ENCODE measurements at places on chromosomes 12 and 14.
A peak's percentile ranks its signal among the peaks of the same experiment; 100 is the strongest.

DNA sequence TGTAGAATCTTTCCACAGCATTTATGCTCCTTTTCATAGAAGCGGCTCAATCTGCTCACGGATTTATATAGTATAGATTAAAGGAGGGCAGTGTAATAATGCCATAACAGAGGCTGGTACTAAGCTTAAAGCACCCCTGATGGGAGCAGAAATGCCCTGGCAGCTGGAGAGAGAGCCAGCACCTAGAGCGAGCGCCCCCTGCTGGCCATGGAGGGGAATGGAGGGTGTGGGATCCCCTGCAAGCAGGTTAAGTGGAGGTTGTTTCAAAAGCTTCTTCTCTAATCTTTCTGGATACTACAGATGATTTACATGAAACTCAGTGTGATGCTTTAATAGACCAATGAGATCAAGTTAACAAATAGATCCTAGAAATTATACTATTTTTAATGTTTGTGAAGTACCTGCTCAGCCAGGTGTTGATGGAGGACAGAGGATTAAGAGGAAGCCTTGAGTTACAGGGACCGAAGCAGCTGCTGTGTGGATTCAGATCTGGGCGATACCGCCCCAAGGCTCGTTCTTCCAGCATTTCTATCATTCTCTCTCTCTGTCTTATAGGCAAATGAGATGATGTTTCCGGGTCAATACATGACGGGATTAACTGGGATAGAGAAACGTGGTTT lies 1519.3 kb upstream of the TMEM132C start:
- DNase-seq = no peak

DNA sequence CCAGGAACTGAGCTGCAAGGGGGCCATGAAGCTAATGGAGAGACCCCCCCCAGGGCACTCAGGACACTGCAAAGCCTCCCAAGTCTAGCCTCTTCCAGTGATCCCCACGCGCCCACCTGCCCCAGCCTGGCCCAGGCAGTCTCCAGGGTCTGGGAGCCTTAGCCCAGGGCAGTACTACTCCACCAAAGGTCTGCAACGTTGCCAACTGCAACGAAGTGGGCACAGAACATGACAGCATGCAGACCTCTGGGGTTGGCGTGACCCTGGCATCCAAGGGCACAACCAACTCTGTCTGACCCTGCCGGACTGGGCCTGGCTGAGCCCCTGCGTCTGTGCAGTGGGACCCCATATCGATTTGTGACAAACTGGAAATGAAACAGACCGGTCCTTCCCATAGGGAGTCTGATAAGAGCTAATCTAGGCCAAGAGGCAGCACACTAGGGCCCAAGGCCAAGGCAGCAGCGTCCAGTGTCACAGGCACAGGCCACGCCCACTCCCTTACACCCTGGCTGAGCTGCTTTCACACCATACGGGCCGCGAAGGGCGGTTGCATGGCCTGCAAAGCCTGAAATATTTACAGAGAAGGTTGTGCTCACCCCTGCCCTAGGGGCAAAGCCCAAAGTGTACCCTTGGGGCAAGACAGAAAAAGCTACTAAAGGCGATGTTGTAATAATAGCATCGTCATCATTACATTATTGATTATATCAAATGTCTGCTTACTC lies 76.7 kb downstream of the NCOR2 start:
- no peak for DNase-seq

DNA sequence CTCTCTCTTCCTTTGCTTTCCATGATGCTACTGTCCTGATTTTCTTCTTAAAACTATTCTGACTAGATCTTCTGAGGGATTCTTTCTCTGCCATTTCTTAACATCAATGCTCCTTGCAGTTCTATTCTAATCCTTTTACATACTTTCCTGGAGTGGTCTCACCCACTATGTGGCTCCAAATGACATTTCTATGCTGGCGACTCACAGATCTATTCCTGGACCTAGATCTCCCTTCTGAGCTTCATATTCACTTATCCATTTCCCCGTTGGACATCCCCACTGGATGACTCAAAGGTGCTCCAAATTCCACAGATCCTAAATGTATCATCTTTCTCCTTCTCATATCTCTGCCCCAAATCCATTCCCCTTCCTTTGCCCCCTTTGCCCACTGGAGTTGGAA lies 4.1 kb downstream of the TEP1 start:
- DNase-seq = no peak

- DNase-seq = peak; percentile 62
Observed at GRCh38 chr14:24332268-24332993, 2.4 kb downstream of the ADCY4 start.

DNA sequence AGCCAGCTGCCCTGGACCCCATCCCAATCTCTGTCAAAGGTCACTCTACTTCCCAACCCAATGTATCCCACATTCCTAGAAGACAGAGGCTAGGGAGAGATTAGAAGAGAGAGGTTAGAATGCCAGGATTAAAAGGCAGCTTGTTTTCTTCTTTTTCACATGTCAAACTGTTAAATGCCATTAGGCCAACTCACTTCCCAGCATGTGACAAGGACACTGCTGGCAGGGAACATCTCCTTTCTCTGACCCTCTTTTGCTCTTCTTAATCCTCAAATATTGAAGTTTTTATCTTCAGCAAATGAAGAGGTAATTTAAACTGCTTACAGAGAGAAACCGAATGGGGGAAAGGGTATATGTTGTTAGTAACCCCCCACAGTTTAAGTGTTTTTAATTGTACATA lies 89.1 kb downstream of the BBS10 start:
- DNase-seq = no peak

GRCh38 chr12:83318386-83319098 lies 631.8 kb downstream of the TMTC2 start:
- no peak for DNase-seq

DNA sequence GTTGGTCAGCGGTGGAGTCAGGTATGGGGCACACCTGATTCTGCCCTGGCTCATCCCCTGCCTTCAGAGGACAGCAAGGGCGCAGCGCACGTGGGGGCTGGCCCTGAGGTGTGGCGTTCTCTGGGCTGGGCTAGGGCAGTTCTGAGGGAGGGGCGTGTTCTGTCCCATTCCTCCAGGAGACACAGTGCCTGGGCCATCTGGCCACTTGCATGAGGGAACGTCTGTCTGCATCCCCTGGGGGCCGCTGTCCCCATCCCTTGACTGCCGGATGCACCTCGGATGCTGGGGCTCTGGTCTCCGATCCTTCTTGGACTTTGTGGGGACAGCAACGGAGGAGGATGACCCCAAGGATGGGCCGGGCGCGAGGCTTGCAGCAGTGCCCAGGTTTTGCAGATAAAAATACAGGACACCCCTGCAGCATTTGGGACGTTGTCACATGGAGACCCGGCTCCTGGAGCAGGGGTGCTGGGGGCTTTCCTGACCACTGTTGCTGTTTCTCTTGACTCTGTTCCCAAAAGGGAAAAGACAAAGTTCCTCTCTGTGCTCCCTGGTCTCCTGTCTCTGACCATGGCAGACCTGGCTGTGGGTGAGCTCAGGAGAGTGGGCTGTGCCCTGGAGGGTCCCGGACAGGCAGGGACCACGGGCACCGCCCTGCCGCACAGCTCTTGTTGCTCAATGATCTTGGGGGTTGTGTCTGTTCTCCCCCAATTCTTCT lies 6.9 kb downstream of the MTA1 start:
- no peak for DNase-seq

DNA sequence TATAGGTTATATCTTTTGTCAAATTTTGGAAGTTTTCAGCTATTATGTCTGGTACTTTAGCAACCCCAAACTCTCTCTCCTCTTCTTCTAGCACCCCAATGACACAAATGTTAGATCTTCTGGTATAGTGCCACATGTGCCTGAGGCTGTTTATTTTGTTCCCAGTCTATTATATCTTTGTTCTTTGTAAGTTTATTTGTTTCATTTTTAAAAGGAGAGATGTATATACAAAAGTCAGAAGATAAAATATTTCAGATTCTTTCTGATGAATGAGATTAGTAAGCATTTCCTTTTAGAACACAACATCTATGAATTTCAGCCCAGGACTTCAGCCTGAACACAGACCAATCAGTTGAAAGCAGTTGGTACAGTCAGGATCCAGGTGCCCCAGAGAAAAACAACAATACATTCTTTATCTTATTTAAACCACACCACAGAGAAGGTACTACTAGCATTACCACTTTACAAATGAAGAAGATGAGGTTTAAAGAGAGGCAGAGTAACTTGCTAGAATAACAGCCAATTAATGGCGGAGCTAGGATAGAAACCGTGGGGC lies 114.1 kb upstream of the BTG1 start:
- DNase-seq = no peak

DNA sequence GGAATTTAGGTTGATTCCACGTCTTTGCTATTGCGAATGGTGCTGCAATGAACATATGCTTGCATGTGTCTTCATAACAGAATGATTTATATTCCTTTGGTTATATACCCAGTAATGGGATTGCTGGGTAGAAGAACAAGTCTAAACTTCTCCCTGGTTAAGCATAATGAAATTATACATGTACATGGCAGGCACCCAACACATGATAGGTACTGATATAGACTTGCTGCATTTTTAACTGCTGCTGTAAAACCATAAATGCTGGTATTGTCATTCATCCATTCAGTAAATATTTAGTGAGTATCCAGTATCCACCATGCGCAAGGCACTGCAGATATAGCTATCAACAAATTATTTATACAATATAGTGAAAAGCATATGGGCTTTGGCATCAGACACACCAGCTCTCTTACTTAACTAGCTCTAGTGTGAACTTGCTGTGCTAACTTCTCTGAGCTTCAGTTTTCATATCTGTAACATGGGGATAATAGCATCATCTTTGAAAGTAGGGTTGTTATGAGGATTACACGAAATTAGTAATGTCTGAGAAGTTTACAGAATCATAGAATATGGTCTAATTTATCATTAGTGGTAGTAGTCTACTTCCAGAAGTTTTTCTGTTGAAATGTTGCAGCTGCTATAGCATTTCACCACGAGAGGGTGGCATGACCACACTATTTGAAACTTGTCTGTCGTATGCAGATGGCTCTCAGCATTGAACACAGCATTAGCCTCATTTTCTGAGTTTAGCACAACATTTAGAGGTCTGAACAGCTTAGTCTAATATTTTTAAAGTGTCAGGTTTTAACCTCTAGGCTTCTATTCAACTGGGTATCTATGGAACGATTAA lies 32.0 kb upstream of the SEL1L start:
- no peak for DNase-seq

- DNase-seq = no peak
Observed at GRCh38 chr14:22475381-22475780, 113.6 kb downstream of the DAD1 start.

- DNase-seq = no peak
Observed at GRCh38 chr12:109448707-109449390, 28.3 kb downstream of the KCTD10 start.

DNA sequence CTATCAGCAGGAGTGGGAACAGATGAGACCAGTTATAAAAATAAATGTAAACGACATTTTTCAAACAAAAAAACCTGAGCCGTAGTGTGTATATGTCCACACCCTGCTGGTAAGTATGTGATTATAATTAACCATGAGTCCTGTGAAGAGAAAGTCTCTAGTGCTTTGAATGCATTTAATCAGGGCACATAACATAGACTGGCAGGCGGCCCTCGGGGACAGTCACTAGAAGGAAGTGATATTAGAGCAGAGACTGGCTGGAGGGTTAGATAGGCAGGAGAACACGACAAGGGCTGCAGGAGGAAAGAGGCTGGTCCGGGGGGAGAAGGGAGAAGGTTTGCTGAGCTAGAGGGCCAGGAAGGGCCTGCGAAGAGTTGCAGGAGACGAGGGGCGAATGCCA lies 23.8 kb upstream of the ELK3 start:
- no peak for DNase-seq

DNA sequence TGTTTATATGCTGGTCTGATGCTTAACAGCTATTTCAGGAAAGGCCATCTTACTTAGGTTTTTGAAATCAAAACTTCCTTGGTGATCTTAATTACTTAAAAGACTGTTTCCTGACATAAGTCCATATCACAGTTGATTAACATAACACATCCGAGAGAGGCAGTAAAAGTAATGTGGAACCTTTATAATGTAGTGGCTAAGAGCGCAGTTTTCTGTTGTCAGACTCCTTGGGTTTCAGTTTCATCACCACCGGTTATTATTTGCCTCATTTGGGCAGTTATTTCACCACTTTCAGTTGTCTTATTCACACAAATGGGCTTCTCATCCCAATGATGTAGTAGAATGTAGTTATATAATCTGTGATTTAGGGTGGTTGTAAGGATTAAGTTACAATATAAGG lies 30.9 kb downstream of the TBC1D15 start:
- DNase-seq = no peak

DNA sequence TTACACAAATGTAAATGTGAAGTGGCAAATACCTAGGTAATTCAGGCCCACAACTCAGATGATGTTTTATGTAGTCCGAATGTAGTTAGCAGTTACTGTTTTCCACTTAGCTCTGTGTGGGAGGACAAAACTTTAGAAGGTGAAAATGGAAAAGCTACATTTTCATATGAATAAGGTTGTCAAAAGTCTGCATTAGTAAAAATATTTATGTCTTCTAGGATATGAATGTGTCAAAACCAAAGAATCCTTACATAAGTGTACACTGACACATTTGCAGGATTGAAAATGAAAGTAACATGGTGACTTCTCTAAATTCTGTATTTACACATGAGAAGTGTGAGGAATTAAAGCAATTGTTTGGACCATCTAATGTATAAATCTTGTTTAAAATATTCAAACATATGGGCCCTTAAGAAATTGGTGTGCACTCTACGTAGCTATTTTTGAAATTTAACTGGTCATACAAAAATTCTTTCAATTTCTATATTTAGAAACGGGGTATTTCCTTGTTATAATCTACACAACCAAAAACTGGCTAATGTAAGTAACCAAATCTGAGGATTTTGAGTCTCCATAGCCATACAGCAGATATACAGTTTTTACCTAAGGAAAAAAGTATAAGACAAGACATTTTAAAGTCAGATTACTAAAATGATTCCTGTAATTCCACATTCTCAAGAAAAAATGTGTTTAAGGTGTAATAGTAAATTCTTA lies 5.4 kb downstream of the CDKN1B start:
- no peak for DNase-seq

- peak; percentile 29 for DNase-seq
Observed at GRCh38 chr14:66508846-66509621, 1.1 kb downstream of the GPHN start.
